ENCODE measurements at places on chromosomes 2 and 18.

DNA sequence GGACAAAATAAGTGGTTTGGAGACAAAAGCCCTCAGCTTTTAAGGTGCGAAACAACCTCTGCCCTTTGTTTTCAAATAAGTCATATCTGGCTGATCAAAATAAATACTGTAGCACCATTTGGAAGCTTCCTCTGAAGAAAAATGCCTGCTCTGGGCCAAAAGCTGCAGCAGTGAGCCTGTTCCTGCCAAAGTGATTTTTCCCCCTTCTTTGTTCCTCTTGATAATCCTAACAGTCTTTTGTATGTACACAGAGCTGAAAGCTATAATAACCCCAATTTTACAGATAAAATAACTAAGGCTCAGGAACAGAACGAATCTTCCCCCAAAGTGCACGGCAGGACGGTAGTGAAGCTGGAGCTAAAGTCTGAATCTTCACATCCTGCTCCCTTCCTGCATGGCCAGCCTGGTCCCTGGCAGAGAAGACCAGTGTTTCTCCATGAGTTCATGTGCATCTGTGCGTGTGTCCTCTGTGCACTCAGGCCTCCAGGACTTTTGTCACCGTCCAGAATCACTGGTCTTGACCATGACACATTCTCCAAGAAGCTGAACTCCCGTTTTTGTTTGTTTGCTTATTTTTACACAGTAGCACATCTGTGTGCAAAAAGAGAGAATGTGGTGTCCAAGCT is 2114.1 kb upstream of the PIK3C3 start:
- DNase-seq: no peak

GRCh38 chr2:203379156-203379555 is 51.0 kb downstream of the ABI2 start:
- DNase-seq: no peak

DNA sequence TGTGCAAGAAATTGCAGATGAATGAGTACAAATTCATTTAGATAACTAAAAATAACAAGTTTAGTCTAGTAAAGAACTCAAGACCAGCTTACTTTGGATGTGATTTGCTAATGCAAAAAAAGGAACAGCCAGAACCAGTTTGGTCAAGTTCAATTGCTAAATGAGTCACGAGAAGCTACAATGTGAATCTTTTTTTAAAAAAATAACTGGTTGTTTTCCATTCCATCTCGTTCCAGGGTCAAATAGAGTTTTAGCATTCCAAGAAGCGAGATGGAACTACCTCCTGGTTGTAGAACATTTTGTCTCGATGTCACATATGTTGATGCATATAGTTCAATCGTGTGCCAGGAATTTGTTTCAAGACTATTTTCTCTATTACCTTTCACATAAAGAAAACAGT is 65.0 kb upstream of the IKZF2 start:
- no peak for DNase-seq

GRCh38 chr2:195649629-195650190 is 7.3 kb upstream of the SLC39A10 start:
- peak; percentile 52 for DNase-seq

- DNase-seq: no peak
These were observed 6.2 kb upstream of the CHST10 start for GRCh38 chr2:100423631-100424030.
